ENCODE measurements at places on chromosomes 12 and 14. TPM values are rescaled to one million over a fixed set of nuclear protein-coding genes. Genes with fewer than 3 reads are reported as not detected.

GRCh38 chr12:130281153-130281799, 56.4 kb upstream of the PIWIL1 start:
- DNase-seq, result no peak

GRCh38 chr14:104118006-104118844, 20.2 kb upstream of the KIF26A start:
- no peak for DNase-seq

DNA sequence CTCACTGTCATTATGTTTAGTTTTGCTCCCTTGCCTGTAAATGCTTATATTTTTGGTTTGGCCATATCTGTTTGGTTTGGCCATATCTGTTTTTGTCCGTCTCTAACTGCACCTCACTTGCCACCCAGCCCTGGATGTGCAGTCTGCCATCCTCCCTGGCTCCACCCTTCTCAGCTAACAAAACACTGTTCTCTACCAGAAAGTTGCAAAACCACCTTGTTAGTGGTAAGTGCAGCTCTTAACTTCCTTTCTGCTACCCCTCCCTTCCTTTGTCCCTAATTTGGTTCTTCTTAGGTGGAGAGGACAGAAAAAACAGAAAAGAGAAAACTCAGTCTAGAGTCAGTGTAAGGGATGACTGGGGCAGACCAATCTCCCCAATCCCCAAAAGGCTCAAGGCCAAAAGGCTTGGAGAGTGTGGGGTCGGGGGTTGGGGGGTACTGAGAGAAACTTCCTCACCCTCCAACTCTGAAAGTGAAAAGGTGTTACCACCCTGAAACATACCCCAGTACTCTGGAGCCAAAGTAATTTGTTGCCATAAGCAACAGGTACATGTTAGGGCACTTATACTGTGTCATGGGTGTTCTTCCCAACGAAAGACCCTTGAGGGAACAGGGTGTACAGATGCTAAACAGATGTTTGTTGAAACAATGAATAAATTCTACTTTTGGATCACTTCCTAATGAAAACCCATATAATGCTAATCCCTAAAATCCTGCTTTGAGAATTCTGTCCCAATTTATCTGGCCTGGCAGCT, 5.0 kb downstream of the BIN2 start:
- no peak for DNase-seq

DNA sequence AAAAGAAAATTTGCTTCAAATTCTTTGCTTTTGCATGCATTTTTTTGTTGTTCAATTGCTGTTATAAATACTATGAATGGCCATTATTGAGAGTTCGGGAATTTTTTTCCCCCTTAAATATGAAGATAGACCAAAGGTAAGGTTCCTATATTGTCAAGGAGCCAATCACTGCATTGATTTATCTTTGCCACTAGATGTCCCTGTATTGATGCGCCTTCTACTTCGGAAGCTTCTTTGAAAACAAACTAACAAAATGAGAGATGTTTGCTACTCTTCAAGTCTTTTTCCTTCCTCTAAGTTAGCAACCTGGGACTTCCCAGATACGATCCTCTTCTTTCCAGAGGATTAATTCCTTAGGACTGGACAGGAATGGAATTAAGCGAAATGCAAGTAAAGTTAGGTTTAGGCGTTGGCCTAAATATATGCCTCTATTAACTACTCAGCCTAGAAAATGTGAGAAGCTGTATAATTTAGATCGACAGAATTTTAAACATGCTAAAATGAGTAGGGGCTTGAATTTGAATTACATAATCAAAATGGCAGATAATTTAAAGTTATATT, 318.1 kb downstream of the AEBP2 start:
- peak; percentile 56 for DNase-seq

GRCh38 chr14:77356899-77357298, 20.0 kb downstream of the TMED8 start:
- DNase-seq, result no peak

DNA sequence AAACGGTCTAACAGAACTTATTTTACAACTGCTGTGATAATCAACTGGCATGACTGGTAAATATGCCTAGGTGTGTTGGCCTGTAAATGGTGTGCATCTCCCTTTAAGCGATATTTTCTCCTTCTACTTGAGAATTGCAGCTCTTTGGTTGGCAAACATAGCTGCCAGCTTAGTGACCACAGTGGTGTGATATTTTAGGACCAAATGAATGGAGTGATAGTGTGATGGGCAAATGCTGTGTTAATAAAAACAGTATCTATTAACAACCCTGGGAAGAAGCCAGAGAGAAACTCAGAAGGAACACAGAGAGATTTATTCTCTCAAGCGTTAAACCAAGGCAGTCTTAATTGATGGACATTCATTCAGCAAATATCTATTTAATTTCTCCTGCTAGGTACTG, 278.4 kb downstream of the AACS start:
- DNase-seq, result no peak

DNA sequence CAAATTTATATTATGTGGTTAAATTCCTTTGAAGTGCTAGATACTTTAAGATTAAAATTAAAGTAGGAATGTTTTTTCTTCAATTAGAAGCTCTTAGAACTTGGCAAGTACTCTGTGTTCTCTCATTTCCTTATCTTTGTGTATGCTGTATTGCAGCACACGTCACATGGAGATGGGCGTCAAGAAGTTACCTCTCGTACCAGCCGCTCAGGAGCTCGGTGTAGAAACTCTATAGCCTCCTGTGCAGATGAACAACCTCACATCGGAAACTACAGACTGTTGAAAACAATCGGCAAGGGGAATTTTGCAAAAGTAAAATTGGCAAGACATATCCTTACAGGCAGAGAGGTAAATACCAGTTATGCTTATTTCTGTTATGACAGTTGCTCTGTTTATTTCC, 19.7 kb downstream of the MARK3 start:
- DNase-seq, result peak; percentile 27

DNA sequence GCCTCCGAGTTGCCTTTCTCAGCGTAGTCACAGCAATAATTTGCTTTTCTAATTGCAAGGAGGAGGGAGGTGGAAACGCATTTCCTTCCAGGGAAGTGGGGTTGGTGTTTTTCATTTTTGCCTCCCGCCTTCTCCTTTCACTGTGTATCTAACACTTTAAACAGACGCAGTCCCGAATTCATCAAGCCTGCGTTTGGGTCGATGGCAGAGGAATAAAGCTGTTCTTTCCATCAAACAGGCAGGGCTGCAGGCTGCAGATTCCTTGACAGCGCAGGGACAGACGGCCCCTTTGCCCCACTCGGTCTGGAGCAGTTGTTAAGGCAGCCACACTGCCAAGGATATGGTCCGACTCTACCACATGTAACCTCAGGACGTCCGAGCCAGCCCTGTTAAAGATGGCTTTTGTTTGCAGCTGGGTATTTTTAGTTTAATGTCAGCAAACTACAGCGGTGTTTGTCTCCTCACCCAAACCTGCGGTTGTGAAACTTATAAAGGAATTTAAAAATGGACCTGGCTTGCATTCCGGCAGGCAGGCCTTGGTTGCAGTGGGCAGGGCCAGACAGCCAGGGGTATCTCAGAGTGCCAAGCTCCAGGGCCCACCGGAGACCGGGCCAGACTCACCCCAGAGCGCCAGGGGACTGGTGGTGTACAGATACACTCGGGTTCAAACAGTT, 2.1 kb downstream of the CHST11 start:
- DNase-seq, result no peak

- DNase-seq, result no peak
These were observed 39.9 kb downstream of the TMEM132D start for GRCh38 chr12:129863938-129864337.

- DNase-seq, result no peak
These were observed 22.3 kb downstream of the GALNT8 start for GRCh38 chr12:4742416-4742970.

DNA sequence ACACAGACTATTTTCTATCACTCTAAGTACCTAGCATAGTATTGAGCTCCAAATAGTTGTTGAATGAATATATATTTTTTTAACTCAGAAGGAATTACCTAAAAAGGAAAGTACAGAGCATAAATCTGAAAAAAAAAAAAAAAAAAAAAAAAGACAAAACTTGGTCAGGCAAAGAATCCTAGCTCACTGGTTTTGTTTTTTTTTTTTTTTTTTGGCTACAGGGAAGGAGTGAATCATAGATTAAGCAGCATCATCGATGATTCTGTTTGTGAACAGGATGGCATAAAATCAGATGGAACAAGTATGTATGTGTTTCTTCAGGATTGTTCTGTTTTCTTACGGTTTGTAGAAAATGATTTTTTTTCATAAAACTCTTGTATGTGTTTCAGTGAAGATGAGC, 66.1 kb upstream of the BCAT1 start:
- DNase-seq, result no peak

DNA sequence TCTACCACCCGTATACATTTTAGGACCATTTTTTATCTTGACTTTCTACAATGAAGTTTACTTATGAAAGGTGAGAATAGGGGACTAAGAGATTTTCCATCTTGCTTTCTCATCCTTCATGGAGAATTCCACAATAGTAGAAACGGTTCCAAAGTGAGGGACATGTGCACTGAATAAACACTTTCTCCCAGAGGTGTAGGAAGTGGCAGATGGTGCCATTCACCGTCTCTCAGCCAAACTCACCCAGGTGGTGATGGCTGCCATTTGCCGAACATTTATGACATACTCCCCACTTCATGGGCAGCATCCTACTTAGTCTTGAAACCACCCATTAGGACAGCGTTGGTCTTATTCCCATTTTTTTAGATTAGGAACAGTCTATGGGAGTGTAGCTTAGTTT, 540.5 kb downstream of the DIO2 start:
- no peak for DNase-seq

DNA sequence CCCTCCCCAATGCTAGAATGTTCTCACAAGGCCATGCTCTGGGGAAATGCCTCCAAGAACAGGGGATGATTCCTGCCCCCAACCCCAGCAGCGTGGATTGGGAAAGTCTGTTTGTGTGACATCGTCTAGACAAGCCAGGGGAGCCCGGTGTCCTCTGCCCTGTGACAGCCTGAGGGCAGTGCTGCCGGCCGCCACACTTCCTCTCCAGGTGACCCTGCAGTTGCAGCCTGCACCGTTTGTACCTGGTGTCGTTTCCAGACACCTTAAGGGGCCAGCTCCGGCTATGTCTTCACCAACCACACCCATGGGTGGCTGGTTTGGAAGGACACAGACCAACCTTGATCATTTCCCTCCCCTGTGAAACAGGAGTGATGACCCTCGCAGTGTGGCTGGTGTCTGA, 372.6 kb downstream of the BCL11B start:
- DNase-seq, result no peak

GRCh38 chr12:114823724-114824123, 139.7 kb upstream of the TBX3 start:
- no peak for DNase-seq

GRCh38 chr12:25101092-25101445, 93.9 kb downstream of the DNAI7 start:
- no peak for DNase-seq

GRCh38 chr12:98156697-98157096, 358.7 kb upstream of the TMPO start:
- DNase-seq, result no peak

- no peak for DNase-seq
These were observed 51.2 kb downstream of the IRAK3 start for GRCh38 chr12:66240096-66240820.

DNA sequence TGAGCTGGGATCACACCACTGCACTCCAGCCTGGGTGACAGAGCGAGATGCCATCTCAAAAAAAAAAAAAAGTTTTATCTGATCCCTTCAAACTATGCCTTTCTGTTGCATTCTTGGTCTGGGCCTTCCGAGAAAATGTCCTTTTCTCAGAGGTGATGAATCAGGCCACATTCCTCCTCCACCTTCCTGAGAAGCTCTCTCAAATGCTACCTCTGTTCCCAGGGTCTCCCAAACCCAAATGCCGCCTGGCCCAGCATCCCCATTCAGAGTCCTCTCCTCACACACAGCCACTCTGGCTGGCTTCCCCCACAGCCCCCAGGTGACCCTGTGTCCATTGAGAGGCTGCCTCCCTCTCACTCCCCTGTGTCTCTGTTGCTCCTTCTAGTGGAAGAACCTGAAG, 19.7 kb upstream of the TMED10 start:
- DNase-seq, result no peak

GRCh38 chr14:67268426-67269150, 27.4 kb downstream of the PALS1 start:
- no peak for DNase-seq

- no peak for DNase-seq
These were observed 1.9 kb upstream of the DHRS4 start for GRCh38 chr14:23951590-23952201.

GRCh38 chr14:100780646-100781355, 45.1 kb upstream of the MEG3 start:
- DNase-seq, result no peak

DNA sequence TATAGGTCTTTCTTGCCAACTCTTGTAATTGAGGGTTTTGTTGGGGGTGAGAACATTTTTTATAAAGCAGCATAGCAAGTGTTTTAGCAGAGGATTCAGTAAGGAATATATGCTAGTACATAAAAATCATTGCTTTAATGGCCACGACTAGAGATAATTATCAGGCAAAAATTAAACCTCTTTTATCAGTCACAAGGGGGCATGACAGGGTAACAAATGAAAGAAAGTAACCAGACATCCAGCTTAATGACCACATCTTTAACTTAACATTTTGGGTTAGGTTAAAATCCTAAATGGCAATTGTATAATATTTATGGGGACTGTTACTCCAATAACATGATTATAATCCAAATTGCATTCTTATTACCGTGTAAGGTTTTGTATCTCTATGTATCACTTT, 119.6 kb downstream of the LRRIQ1 start:
- peak; percentile 30 for DNase-seq

DNA sequence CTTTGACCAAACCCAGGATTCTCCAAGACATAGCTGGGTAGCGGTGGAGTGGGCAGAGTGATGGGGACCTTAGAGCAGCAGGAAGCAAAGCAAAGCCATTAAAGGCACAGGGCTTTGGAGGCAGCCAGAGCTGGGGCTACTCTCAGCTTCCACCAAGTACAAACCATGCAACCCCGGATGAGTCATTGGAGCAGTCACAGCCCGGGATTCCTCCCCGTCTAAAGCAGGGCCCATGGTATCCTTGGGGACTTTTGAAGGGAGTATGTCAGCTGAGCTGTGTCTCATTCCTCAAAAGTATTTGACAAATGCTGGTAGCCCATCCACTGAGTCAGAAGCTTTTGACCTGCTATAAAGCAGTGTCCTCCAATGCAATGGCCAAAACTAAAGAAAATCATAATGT, 9.7 kb upstream of the IFI27 start:
- no peak for DNase-seq

GRCh38 chr12:54364413-54364812, at the start of gene GPR84:
Gene GPR84, minus strand, starts transcription at chr12:54364486. Its CDS starts 635 bp downstream, at chr12:54363851.
- no peak for DNase-seq

- DNase-seq, result no peak
These were observed 36.7 kb downstream of the TMEM116 start for GRCh38 chr12:111976291-111976690.

PLA2G1B gene
- not detected for total RNA-seq

PMCH gene
- total RNA-seq, result not detected

SIX6 gene
- total RNA-seq, result not detected

TTC9 gene
- total RNA-seq, result 0.13 TPM

CELA1 gene
- not detected for total RNA-seq

GARIN6 gene
- not detected for total RNA-seq

C12orf54 gene
- not detected for total RNA-seq

ATP2A2 gene
- 87.9 TPM for total RNA-seq

ANKS1B gene
- total RNA-seq, result 0.38 TPM

EFS gene
- not detected for total RNA-seq

MYH6 gene
- not detected for total RNA-seq

GALNT6 gene
- total RNA-seq, result 22.1 TPM

ACVRL1 gene
- total RNA-seq, result 416 TPM

All from dermis microvascular lymphatic vessel endothelial cell (primary cell).